Activated CD8-positive, alpha-beta memory T cell treated with anti-CD3 and anti-CD28 coated beads for 4 hours (primary cell): ENCODE measurements at places on chromosomes 16 and 17.

- no peak for DNase-seq
Observed at GRCh38 chr17:48333034-48333530, 96.9 kb downstream of the SKAP1 start.

DNA sequence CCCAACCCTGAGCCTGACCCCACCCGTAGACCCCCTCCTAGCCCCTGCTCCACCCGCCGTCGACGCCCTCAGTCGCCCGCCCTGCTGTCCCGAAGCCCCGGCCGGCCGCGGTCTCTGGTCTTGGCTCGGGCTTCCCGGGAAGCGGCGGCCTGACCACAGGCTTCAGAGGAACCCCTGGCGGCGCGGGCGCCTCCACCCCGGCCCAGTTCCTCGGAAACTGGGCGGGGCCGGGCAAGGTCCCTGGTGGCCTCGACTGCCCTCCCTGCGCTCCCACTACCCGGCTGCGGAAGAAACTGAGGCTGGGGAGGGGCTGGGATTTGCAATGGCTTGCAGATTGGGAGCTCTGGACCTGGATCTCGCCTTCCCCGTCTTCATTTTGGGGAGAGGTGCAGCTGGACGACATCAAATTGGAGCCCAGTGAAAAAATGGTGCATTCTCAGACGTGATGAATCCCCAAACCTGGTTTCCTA lies 692 bp upstream of the SOCS1 start:
- no peak for DNase-seq

GRCh38 chr17:45660474-45660873 lies 123.6 kb upstream of the CRHR1 start:
- DNase-seq = no peak

DNA sequence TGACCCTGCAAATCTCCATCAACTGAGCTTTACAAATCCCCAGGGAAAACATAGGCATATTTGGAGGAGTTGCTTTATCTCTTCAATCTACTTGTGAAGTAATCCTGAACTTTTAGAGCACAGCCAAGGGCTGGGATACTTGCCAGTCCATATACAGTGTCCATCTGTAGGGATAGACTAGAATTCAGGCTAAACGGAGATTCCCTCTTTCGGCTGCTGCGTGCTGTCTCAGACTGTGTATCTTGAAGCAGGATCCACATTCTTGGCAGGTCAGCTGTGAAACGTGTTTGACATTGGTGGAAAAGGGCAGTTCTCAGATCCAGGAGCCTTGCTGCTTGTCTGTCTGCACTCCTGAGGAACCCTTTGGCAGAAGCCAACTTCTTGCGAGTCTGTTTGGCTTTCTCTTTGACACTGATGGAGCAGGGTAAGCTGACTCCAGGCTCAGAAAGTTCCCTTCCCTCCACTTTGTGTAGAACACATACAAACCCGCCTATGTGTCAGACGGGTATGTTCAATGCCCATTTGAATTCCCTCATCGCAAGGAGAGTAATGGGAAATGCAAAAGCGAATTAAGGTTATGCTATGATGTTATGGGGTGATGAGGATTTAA lies 221.8 kb downstream of the MAP2K4 start:
- no peak for DNase-seq

DNA sequence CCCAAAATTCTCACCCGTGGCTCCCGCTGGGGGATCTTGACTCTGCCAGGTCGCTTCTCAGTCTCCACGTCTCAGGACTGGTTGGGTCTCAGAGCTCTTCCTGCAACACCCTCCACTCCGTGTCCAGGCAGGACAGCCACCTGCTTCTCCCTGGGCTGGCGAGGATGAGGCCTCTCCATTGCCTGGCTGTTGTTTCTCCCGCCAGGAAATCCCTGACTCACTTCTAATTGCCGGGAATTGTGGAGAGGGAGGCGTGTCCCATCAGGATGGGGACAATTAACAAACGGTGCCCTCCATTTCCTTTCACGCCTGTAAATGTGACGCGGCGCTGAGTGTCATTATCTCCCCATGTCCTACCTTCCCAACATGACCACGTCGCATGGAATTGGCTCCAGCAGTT lies 204.5 kb downstream of the RBFOX3 start:
- DNase-seq = no peak

- no peak for DNase-seq
Observed at GRCh38 chr16:84920333-84920732, 91.0 kb downstream of the ZDHHC7 start.

DNA sequence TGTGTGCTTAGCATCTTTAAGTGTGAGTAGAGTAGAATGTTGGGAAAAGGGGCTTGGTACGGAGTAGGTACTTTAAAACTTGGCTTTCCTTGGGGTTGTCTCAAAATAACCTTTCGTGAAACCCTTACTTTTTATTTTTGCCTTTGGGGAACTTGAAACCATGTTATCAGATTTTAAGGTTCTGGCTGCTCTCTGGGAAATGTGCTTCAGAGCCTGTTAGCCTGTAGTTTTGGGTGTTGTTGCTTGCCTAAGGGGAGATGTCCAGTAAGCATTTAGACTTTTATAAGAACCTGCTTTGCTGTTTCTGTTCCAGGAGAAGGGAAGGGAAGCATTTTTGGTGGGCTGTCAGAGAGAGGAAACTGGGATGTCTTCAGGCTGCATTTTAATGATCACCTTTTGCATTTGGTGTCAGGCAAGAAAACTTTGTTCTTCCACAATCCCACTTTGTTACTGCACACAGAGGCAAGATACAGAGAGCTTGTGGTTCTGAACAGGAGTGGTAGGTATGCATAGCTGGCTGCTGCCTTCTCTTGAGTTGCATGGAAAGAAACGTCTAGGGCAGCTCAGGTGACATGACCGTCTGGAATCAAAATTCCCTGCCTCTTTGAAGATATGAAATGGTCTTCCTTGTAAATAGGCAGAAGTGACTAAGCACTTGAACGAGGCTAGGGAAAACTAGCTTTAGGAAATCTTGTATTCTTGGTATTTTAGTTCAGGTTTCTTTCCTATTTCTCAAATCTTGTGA lies 1.7 kb downstream of the RABEP1 start:
- no peak for DNase-seq

GRCh38 chr16:29644338-29644857 lies 18.6 kb upstream of the SPN start:
- no peak for DNase-seq

GRCh38 chr17:39755554-39756379 lies 18.0 kb downstream of the GRB7 start:
- peak; percentile 37 for DNase-seq

- no peak for DNase-seq
Observed at GRCh38 chr16:64065523-64065922, 1056.3 kb downstream of the CDH11 start.

- no peak for DNase-seq
Observed at GRCh38 chr16:1788095-1788707, 5.3 kb downstream of the IGFALS start.

GRCh38 chr16:24685539-24686432 lies 43.7 kb upstream of the TNRC6A start:
- DNase-seq = no peak

DNA sequence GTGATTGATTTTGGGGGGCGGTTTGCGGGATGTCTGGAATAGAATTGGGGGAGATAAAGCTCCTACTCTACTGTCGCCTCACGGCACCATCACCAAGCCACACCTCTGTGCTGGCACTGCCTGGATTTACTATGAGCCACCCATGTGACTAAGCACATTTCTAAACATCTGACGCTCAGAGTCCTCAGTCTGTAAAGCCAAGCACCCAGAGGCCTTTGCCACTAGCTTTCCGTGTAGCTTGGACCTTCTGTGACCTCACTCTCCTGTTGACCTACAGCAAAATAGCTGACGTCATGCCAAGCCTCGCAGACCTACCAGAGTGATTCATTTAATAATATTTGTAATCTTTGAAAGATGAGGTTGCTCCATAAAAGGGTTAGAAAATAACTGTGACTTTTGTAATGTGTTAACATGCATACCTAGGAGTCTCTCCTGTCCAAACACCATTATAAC lies 38.5 kb upstream of the MYOCD start:
- no peak for DNase-seq

DNA sequence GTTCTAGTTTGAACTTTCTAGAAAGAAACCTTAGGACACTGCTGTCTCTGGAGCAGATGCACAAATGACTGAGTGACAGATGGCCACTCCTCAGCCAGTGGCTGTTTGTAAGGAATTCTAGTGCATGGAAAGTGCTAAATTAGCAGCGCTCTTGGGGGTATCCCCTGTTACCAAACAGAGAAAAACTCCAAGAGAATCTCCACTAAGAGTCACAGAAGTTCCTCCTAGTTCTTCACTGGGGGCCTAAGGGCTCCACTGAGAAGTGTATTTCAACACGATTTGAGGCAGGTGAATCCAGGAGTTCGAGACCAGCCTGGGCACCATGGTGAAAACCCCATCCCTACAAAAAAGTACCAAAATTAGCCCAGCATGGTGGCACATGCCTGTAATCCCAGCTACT lies 18.1 kb upstream of the IRF8 start:
- DNase-seq = no peak

- no peak for DNase-seq
Observed at GRCh38 chr17:74430706-74431567, 951 bp upstream of the GPRC5C start.

DNA sequence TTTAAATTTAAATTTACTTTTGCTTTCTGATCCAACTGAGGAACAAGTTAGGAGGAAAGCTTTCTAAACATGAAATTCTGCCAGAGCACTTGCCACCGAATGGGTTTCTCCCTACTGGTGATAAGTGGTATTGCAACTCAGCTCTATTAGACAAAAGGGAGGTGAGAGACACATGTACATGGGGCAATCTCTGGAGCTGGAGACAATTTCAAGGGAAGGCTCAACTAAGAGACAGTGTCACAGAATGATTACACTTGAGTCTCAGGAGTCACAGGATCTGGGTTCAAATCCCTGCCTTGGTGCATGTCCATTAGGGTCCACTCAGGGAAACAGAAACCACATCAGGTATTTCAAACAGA lies 37.4 kb downstream of the SOCS1 start:
- no peak for DNase-seq

DNA sequence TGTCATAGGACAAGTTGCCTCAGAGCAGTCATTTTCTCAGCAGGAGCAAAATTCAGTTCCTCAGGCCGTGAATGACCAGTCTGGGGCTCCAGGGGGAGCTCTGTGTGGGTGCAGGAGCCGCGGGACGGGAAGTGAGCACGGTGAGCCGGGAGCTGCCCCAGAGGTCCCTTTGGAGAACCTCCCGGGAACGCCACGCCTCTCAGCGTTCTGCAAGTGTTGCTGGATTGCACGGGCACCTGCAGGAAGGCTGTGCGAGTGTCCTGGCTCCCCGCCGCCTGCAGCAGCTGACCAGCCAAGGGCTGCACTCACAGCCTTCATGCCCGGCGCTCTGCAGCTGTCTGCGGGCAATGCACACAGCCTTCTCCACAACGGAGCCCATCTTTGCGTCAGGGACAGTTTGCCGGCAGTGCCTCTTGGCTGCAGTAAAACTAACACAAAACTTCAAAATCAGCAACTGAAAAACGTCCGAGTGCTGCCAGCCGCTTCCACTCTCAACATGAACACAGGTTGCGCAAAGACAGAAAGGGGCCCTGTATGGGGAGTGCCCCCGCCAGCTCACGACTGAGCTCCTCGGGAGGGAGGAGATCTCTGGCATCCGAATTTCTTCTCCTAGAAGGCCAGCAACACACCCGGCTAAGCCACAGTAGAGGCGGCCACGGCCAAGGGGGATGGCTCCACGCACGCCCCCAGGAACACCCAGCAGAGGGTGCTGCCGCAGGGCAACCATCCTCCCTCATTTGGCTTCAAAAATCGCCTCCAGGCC lies 16.0 kb downstream of the NDUFAF8 start:
- no peak for DNase-seq

DNA sequence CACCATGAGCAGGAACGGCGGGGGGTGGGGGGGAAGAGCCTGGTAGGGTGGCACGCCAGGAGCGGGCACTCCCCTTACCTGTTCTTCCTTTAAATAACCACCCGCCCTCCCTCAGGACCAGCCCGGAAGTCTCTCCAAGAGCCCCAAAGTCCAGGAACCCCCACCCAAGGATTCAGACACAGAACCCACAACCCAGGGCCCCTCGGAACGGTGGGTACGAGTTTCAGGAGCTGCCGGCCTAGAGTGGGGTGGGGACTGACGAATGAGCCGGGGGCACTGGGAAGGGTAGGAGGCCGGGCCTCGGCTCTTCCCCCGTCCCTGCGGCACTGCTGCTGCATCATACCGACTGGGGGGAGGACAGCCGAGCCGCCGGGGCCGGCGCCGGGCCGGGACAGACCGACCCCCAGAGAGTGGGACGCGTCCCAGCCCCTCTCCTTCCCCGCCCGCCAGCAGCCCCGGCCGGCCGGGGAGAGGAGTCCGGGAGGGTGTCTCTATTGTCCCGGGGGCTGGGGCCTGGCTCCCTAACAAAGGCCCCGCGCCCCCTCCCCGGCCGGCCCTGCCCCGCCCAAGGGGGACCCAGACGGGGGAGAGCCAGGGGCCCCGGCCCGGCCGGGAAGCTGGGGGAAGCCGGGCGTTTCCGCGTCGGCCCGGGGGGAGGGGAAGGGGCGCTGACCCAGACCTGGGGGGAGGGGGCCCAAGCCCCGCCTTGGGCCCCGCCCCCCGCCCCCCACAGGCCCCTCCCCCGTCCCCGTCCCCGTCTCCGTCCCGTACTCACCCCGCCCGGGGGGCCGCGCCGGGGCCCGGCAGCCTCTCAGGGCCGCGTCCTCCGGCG lies 747 bp downstream of the ATXN7L3 start:
- no peak for DNase-seq

GRCh38 chr16:2143878-2144485 lies 4.4 kb upstream of the RAB26 start:
- DNase-seq = no peak

DNA sequence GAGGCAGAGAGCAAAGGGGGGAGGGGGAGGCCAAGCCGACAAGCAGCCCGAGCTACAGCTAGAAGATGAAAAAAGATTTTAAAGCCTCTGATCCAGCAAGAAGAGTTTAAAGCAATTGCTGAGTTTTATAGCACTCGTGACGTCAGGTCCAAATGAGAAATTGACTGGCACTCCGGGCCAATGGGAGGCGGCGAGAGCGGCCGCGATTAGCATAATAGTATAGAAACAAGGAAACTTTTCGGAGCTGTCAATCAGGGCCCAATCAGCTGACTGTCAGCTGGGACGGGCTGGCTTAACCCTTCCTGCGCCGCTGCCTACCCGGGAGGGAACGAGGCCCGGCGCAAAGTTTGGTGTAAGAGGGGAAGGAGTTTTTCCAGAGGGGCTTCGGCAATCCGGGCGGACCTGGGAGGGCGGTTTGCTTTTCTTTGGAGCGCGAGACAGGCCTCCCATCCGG lies at the start of gene MAF:
Gene MAF (minus strand): TSS at position 100 of the 454 bp plus-strand sequence. CDS start 835 bp downstream, outside the sequence.
- DNase-seq = peak; percentile 73

DNA sequence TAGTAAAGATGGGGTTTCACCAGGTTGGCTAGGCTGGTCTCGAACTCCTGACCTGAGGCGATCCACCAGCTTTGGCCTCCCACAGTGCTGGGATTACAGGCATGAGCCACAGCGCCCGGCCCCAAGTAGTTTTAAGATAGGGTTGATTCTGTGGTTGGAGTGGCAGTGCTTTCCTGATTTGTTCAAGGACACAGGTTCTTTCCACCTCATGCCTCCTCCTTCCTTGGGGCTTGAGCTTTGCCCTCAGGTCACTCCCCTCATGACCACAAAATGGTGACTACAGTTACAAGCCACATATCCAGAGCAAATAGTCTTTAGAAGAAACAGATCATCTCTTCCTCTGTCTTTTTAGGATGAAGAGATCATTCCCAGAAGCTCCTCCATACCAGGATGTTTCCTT lies 25.3 kb upstream of the SMURF2 start:
- DNase-seq = no peak

- DNase-seq = no peak
Observed at GRCh38 chr17:65062171-65062915, 5.8 kb upstream of the GNA13 start.
